GOT3 (cell line): ENCODE measurements at places on chromosomes 4 and X.

DNA sequence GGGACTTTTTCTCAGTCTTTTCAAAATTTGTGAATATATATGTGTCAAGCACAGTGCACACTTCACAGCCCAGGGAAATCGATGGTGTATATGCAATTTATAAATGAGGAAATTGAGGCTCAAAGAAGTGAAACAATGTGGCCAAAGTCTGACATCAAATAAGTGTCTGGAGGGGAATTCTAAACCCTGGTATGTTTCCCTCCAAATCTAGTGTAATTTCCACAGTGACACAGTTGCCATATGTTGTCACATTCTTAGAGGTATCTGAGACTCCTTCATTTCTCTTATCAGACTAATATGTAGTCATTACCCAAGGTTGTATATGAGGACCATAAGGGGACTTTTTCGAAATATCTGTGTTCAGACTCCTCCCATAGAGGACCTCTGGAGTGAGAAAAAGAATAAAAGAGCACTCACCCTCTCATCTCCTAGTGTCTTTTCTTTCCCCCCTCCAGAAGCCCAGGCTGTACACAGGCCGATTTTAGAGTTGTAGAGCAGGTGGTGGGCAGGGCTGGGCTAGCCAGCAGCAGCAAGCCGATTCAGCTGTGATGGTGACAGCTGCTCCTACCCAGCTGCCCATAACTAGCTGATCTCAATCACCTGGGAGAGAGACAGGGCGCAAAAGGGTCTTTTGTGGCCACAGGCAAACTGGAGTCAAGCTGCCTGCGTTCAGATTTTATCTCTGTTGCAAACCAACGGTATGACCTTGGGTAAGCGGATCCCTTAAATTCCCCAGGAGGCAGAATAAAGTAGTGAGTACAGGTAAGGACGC, 55.1 kb downstream of the CLCN5 start:
- no peak for DNase-seq

GRCh38 chrX:126820700-126821420, 1.3 kb downstream of the PRR32 start:
- DNase-seq = no peak

DNA sequence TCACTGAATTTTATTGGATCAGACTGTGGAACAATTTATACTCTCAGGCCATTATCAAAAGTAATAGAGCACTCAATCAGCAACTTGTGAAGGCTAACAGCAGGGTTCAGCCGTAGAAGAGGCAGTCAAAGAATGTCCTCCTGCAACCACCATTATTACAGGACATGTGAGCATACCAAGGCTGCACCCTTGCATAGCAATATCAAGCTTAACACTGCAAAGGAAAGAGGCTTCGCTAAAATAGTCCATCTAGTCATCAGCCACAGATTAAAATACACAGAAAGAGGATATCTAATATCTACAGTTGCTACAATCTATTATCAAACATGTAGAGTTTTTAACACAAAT, 42.9 kb upstream of the TMPRSS11B start:
- DNase-seq = no peak

- no peak for DNase-seq
These were observed 172.1 kb downstream of the OPHN1 start for GRCh38 chrX:68261060-68261672.
